NCI-H1694 treated with DMSO at 0.1 percent for 48 hours (cell line): ENCODE measurements at places on chromosomes 13 and 19.

DNA sequence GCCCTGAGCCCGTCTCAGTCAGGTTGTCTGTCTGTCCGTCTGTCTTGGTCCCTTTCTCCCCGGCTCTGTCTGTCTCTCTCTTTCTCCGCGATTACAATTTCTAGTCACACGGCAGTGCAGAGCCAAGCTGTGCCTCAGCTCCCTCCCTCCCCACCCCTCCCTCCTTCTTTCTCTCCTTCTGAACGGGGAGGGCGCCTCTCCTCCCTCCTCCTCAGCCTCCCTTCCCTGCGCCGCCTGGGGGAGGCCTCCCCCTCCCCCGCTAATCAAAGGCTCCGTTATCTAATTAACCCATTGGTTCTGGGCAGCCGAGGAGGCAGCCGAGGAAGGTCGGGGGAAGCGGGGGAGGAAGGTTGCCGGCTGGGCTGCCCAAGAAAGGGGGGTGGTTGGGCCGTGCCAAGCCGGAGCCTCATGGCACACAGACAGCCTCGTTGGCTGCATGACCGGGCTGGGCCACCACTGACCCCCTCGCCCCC, 16.5 kb downstream of the LRRC4B start:
- no peak for DNase-seq

DNA sequence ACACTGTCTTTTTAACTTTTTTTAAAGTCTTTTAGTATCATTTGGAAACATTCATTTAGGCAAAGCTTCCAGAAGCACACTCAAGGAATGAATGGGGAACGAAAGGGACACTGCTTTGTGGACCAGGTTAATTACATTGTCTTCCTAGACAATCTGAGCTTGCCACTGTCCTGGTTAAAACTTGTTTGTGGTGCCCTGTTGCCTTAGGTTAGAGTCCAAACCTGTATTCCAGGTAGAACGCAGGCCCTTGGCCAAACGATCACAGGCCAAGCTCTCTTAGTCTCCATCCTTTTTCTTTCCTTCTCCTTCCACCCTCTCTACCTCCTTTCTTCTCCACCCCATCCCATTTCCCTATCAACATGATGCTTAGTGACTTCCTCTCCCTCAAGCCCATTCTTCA, 66.8 kb downstream of the ERCC5 start:
- DNase-seq, result no peak

DNA sequence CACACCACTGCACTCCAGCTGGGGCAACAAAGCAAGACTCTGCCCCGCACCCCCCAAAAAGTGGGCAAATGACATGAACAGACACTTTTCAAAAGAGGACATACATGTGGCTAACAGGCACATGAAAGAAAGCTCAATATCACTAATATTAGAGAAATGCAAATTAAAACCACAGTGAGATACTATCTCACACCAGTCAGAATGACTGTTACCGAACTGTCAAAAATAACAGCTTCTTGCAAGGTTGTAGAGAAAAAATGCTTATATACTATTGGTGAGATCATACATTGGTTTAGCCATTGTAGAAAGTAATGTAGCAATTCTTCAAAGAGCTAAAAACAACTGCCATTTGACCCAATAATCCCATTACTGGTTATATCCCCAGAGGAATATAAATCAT, 99.5 kb upstream of the SPATA13 start:
- no peak for DNase-seq

- DNase-seq, result no peak
Observed at GRCh38 chr19:1130771-1131717, 27.2 kb downstream of the GPX4 start.

GRCh38 chr19:55643887-55644176, 383 bp downstream of the ZNF581 start:
- DNase-seq, result no peak

GRCh38 chr13:100298691-100299090, 209.8 kb downstream of the PCCA start:
- no peak for DNase-seq

GRCh38 chr13:74135326-74136083, 1.3 kb upstream of the KLF12 start:
- peak; percentile 42 for DNase-seq

DNA sequence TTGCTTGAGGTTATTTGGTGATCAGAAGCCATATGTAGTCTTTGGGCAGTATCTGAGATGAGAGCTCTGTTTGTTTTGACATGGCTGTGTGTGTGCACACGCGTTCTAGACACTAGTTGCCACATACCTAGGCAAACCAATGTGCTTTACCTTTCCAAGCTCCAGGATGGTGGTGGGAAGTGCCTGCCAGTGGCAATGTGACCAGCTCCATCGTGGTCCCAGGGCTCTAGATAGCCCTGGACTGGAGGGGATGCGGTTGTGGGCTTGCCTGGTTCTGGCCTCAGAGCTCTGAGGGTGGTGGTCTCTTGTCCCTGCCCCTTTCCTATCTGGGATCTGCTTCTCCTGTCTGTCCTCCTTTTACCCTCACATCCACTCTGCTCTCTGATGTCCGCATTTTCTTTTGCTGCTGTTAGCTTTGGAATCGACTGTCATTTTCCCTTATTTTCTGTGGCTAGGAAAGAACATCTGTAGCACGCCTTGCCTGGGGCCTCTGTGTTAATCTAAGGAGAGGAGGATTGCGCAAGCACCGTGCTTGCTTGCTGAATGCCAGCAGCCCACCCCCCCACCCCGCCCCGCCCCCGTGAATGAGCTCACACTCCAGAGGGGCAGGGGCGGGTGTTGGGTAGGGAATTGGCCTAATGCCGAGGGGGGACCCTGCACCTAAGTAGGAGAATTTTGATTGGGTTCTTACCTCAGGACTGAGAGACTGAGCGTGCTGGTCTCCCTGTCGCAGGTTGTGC, 89.5 kb downstream of the ARHGEF7 start:
- no peak for DNase-seq

- no peak for DNase-seq
Observed at GRCh38 chr13:62357887-62358645, 942.4 kb upstream of the PCDH20 start.

GRCh38 chr19:41646589-41647204, 19.8 kb upstream of the CEACAM4 start:
- DNase-seq, result no peak

DNA sequence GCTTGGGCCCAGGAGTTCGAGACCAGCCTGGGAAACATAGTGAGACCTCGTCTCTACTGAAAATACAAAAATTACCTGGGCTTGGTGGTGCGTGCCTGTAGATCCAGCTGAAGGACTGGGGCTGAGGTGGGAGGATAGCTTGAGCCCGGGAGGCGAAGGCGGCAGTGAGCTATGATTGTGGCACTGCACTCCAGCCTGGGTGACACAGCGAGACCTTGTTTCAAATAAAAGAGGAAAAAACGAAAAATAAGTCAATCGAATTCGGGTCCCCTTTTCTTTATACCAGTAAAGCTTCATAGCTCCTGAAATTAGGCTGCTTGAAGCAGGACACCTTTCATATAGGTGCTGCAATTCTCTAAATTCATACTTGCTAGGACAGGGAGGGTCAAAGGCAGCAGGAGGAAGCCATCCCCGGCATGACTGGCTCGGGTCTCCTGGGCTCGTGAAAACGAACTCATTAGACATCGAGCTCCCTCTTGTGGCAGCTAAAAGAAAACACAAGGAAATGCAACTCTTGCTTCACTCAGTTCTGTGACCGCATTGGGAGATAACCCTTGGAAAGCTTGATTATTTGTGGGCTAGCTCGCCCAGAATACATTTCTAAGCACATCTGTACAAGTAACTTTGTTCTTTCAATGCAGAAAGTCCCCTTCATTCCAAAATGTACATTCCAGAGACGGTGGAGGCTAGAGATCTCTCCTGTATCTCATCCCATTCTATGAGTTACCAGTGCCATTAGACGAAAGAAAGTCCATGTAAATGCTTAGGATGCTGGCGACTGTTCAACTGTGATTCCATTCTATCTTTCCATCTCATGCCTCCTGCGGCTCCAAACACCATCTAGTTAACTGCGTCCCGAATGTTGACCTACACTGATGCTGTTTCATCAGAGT, 16.8 kb downstream of the FPR2 start:
- DNase-seq, result peak; percentile 59

- DNase-seq, result no peak
Observed at GRCh38 chr19:12837225-12837624, 1.1 kb upstream of the MAST1 start.

DNA sequence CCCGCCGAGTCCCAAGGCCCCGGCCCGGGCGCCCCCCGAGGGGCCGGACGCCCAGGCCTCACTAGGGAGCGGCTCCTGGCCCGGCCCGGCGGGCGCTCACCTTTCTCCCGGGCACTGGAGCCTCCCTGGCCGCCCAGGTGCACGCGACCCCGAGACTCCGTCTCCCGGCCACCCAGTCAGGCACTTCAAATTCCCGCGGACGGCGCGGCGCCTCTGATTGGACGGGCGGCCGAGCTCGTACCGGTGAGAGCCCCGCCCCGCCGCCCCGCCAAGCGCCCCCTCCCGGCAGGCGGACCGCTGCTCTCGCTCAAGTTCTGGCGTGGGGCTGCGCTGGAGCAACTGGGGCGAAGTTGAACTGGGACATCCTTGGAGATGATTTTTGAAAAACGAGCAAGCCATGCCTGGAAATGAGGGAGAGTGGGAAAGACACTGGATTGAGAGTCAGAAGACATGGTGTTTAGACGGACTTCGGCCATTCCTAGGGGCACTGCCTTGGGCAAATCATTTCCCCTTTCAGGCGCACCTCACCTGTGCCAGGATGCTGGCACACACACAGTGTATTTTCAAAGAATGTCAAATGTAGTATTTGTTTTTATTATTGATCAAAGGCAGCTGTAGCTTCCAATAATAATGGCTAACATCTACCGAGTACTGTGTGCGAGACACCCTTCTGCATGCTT, 485.3 kb downstream of the UQCRFS1 start:
- no peak for DNase-seq

DNA sequence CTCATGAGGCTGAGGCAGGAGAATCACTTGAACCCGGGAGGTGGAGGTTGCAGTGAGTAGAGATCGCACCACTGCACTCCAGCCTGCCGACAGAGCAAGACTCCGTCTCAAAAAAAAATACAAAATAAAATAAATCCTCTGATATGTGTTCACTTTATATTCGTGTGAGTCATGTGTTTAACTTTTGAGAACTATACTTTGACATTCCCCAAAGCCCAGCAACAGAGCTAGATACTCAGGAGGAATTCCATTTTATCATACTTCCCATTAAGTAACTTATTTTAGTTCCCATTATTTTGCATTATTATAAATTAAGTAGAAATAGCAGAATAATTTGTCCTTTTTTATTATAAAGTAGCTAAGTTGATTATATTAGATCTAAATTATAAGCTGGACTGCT, 3.3 kb upstream of the CHAMP1 start:
- no peak for DNase-seq
